Activated CD8-positive, alpha-beta memory T cell treated with anti-CD3 and anti-CD28 coated beads for 1 hour (primary cell): ENCODE measurements at places on chromosomes 16 and 17.

DNA sequence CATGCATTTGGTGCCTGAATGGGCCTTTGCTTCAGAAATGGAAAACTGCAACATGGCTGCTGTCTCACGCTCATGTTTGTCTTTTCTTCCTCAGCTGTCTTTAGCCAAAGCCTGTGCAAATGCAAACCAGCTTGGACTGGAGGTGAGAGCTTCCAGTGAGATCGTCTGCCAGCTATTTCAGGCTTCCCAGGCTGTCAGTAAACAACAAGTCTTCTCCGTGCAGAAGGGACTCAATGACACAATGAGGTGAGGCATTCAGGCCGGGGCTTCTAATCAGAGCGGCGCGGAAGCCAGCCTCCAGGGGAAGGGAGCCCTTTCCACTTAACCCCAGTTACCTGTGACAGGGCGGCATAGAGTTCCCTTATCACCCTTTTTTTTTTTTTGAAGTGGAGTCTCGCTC, 14.3 kb downstream of the CCNF start:
- DNase-seq = no peak

- DNase-seq = no peak
These were observed 168.0 kb downstream of the RPTOR start for GRCh38 chr17:80712606-80713005.

GRCh38 chr17:3935140-3935542, 18.9 kb upstream of the P2RX1 start:
- no peak for DNase-seq

DNA sequence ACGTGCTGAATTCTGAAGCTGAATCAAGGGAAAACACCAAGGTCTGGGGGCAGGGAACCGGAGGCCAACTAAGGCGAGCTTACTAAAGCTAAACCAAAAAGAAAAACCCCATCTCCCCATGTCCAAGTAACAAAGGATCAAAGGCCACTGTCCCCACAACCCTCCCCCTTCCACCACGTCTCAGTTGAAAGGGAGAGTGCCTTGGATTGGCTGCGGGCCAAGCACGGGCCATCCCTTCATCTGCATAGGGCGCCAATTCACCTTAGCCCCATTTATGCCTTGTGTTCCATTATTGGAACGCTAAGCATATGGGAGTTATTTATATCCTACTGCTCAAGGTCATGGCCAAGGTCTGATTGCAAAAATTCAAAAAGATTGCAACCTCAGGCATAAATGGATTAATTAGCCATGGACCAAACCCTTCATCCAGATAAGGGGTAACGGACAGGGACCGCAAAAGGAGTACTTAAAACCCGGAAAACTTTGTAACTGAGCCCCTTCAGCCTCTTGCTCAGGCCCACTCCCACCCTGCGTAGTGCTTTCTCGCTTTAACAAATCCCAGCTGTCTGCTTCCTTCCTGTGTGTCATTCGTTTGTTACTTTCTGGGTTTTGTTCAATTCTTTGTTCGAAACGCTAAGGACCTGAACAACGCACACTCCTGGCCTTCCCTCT, 740 bp upstream of the ATP6V0D1 start:
- peak; percentile 25 for DNase-seq

GRCh38 chr17:7707446-7707845, 2.4 kb downstream of the EFNB3 start:
- no peak for DNase-seq

DNA sequence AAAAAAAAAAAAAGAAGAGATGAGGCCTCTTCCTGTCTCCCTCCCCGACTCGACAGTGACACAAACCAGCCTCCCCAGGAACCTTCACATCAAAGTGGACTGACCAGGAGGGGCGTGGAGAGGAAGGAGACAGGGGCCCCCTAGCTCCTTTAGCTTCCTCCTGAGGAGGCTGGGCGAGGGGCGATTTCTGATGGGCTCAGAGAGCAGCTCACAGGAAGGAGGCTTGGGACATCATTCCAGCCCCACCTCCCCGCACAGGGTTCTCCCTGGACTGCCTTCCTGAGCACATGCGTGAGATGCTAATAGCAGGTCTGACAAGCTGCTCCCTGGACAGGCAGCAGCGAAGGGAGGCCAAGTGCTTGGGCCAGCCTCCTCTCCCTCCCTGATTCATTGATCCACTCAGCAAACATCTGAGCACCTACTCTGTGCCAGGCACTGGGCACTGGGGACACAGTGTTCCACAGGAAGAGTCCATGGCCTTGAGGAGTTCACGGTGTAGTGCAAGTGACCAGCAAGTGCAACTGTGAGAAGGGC, 14.4 kb upstream of the DOK4 start:
- no peak for DNase-seq

DNA sequence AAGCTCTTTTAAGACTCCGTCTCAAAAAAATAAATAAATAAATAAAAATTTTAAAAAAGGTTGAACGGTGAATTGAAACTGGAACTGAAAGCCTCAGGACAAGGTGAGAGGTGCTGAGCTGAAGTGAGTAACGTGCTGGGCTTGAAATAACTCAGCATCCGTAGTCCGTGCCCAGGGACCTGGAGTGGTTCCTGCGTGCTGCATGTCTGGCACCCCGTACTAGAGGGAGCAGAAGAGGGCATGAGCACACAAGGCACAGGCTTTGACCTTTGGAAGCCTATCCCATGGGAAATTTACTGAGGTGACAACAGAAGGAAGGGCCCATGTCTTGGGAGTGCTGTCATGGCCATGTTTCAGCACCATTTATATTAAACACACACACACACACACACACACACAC, 4.5 kb upstream of the MEIOB start:
- DNase-seq = no peak

GRCh38 chr17:16435925-16436886, 20.8 kb downstream of the TRPV2 start:
- no peak for DNase-seq

DNA sequence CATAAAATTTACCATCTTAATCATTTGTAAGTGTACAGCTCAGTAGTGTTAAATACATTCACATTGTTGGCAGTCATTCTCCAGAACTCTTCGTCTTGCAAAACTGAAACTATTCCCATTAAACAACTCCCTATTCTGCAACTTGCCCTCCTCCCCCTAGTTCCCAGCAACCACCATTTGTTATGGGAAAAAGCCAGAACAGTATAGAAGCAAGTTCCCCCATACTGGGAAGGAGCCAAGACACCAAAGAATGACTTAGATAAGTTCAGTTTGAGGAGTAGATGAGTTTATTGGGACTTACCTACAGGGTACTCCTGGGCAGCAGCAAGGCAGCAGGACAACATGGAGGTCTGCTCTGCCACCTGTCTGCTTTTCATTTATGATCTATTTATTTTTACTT, 39.3 kb upstream of the TEKT1 start:
- DNase-seq = no peak

- no peak for DNase-seq
These were observed 35.0 kb upstream of the SLC5A10 start for GRCh38 chr17:18916816-18917500.

GRCh38 chr16:12677502-12677901, 126.2 kb downstream of the CPPED1 start:
- no peak for DNase-seq

DNA sequence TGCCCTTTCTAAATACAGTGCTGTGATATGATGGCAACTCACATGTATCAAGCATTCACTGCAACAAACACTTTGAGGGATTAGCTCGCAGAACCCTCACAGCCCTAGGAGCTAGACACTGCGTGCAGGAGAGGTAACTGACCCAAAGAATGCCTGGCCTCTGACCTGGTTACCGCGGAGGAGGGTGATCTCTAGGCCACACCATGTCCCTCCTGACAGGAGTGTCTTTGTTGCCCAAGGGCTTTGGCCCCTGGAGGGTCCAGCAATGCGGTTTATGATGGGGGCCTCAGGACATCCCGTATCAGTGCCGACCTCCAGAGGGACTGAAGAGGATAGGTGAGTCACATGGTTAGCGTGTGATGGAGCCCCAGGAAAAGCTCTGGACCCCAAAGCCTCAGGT, 130.6 kb downstream of the MGAT5B start:
- DNase-seq = no peak
